Heart left ventricle (tissue), 16 donors: ENCODE measurements at places on chromosomes 16 and 17. TPM values are rescaled to one million over a fixed set of nuclear protein-coding genes. Genes with fewer than 3 reads are reported as not detected.

DNA sequence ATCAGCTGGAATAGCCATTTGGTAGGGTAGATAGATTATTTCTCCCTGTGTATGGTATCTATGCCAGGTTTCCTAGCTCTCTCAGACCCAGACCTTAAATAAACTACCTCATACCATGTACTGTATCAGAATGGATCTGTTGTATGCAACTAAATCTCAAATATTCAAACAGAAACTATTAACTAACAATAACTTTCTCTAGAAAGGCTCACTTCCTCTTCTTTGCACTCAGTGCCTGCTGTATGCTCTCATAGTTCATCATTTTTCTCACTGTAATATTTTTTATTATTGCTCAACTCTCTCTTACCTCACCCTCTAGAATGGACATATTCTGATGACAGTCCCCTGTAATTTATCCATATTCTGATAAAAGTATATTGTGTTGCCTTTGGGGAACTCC lies 182.4 kb downstream of the TOX3 start:
- DNase-seq, result no peak

The TMIGD1 gene
- not detected for total RNA-seq

The CSH2 gene
- total RNA-seq, result not detected

- DNase-seq, result peak; percentile 84
These were observed 1.5 kb upstream of the ADAM11 start for GRCh38 chr17:44757045-44757917.

GRCh38 chr17:80327518-80327917 lies 66.9 kb downstream of the RNF213 start:
- DNase-seq, result no peak

DNA sequence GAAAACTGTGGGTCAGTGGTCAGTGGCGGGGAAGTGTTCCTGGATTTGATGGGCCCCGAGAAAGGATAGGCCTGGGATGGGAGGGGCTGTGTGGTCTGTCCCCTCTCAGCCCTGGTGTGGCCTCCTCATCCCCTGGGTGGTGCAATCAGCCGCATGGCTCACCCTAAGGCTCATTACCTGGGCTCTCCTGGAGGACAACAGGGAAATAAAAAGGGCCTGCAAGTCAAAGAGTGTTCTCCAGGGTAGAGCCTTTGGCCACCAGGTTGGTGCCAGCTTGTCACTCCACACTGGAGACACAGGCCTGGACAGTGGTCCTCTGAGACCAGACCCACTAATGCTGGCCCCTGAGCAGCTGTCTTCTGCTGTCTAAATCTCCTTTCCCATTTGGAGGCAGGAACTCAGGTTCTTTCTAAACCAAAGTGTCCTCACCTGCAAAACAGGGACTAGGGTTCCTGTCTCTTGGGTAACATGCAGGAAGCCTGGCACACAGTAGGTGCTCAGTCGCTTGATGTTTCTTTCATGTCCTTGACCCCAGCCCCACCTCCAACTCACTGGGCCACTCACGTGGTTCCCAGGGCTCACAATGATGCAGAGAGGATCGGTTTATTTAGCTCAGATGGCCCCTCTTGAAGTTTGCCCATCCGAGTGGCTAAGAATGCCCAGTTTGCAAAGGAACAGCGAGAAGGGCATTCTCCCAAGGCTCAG lies 2.4 kb downstream of the NDRG4 start:
- no peak for DNase-seq

- no peak for DNase-seq
These were observed 138.3 kb downstream of the UTP18 start for GRCh38 chr17:51398687-51399086.

DNA sequence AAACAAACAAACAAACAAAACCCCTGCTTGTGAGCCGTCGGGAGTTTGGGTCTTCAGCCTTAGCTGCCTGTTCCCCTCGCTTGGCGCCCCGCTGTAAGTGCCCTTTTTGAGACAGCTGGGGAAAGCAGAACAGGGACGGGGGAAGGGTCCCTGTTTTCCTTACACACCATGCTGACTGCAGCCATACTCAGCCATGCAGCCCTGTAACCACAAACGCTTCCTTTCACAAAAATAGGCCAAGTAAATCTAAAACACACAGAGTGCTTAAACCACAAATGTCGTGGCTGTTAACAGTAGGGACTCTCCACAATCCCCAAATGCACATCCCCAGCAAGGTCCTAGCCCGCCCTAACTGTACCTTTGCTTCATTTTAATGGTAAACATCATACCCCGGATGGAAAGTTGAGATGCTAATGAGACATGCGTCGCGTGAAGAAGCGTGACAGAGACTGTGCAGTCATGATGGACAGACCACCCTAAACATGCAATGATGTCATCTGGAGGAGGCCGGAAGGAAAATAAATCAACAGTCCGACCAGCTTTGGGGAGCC lies 129.9 kb downstream of the MGAT5B start:
- DNase-seq, result no peak

GRCh38 chr17:3980381-3981014 lies 16.3 kb upstream of the ATP2A3 start:
- no peak for DNase-seq

DNA sequence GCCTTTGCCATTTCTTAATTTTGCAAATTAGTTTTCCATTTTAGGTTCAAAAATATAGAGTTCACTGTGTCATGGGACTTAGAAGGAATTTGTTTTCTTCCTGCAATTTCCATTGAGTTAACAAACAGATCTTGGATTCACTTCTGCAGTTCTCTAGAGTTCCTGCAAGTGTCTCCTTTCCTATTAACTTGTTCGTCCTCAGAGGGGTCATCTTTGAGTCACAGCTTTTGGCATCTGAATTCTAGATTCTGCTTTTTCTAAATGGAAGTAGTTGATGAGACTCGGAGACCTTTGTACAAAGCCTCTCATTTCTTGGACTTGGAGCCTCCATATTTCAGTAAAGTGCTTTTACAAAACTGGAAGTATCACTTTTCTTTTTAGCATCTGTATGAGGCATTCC lies 323.3 kb downstream of the BCAS3 start:
- DNase-seq, result no peak

DNA sequence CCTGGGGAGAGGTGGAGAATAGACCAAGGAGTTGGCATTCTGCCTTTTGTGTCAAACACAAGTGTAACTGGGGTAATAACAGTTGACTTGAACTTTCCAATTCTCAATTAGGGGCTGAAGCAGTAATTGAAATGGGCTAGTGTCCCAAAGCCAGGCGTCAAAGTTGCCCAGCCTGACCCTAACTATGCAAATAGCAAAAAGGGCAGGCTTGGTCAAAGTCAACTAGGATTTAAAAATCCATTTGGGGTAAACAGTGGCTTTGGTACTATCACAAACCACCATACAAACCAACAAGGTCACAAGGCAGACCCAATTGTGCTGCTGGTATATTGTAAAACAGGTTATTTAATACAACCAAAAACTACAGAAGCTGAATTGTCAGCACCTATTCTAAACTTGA lies 18.0 kb downstream of the NFE2L1 start:
- DNase-seq, result no peak
